Epithelial cell of umbilical artery (primary cell): ENCODE measurements at places on chromosomes 6 and 20. TPM values are rescaled to one million over a fixed set of nuclear protein-coding genes. Genes with fewer than 3 reads are reported as not detected.

PACRG gene
- not detected in 2 replicates for total RNA-seq

DEF6 gene
- total RNA-seq, result under 0.01 and 0.46 TPM in 2 replicates

GFOD1 gene
- 34.4 and 83.9 TPM in 2 replicates for total RNA-seq

ZNF831 gene
- not detected in 2 replicates for total RNA-seq

COL11A2 gene
- total RNA-seq, result under 0.01 and 0.15 TPM in 2 replicates

ADGRF1 gene
- not detected in 2 replicates for total RNA-seq

IRF4 gene
- not detected in 2 replicates for total RNA-seq

CNR1 gene
- total RNA-seq, result not detected in 2 replicates

UNC93A gene
- total RNA-seq, result not detected in 2 replicates

PGBD1 gene
- 7.5 and 9.0 TPM in 2 replicates for total RNA-seq

CTAGE9 gene
- total RNA-seq, result not detected in 2 replicates

ULBP1 gene
- total RNA-seq, result under 0.01 and 0.46 TPM in 2 replicates

ATP6V1G2 gene
- total RNA-seq, result 0.97 and 2.0 TPM in 2 replicates

PDYN gene
- not detected in 2 replicates for total RNA-seq

GJA10 gene
- not detected in 2 replicates for total RNA-seq

ECT2L gene
- 0.32 TPM in 1 of 2 replicates, not detected in the other for total RNA-seq

PROKR2 gene
- under 0.01 TPM in 1 of 2 replicates, not detected in the other for total RNA-seq

MAS1 gene
- total RNA-seq, result not detected in 2 replicates

SPATS1 gene
- total RNA-seq, result not detected in 2 replicates

KIF25 gene
- not detected in 2 replicates for total RNA-seq

RAET1L gene
- not detected in 2 replicates for total RNA-seq

FERMT1 gene
- 0.65 and 1.7 TPM in 2 replicates for total RNA-seq

EPPIN gene
- not detected in 2 replicates for total RNA-seq

TREM2 gene
- total RNA-seq, result not detected in 2 replicates

CLDN20 gene
- total RNA-seq, result 0.30 TPM in 1 of 2 replicates, not detected in the other

CLVS2 gene
- not detected in 2 replicates for total RNA-seq

KHDC1L gene
- total RNA-seq, result not detected in 2 replicates

ADGB gene
- total RNA-seq, result not detected in 2 replicates

SPATA25 gene
- 0.61 and 0.97 TPM in 2 replicates for total RNA-seq

MUCL3 gene
- not detected in 2 replicates for total RNA-seq

EFCAB8 gene
- under 0.01 TPM in 1 of 2 replicates, not detected in the other for total RNA-seq

COX4I2 gene
- not detected in 2 replicates for total RNA-seq

WFDC5 gene
- not detected in 2 replicates for total RNA-seq

LAMA5 gene
- total RNA-seq, result 59.3 and 68.2 TPM in 2 replicates

IYD gene
- total RNA-seq, result under 0.01 TPM in 1 of 2 replicates, not detected in the other

COL12A1 gene
- total RNA-seq, result 11.1 and 16.9 TPM in 2 replicates

DUSP15 gene
- total RNA-seq, result not detected in 2 replicates

SLC44A4 gene
- 0.15 and 0.32 TPM in 2 replicates for total RNA-seq

SIM1 gene
- total RNA-seq, result under 0.01 and 0.15 TPM in 2 replicates

TGM6 gene
- total RNA-seq, result not detected in 2 replicates

PAK5 gene
- not detected in 2 replicates for total RNA-seq

HDGFL1 gene
- total RNA-seq, result not detected in 2 replicates

BNIP5 gene
- total RNA-seq, result not detected in 2 replicates

ATP5F1E gene
- 20.4 and 36.1 TPM in 2 replicates for total RNA-seq

GSTA2 gene
- not detected in 2 replicates for total RNA-seq

TUBB1 gene
- not detected in 2 replicates for total RNA-seq

TFEB gene
- 2.3 and 4.0 TPM in 2 replicates for total RNA-seq

IER3 gene
- 160 and 166 TPM in 2 replicates for total RNA-seq

CYP24A1 gene
- not detected in 2 replicates for total RNA-seq

TAAR1 gene
- total RNA-seq, result not detected in 2 replicates

MMP24 gene
- total RNA-seq, result 0.32 and 0.46 TPM in 2 replicates

BRD2 gene
- 41.9 and 69.0 TPM in 2 replicates for total RNA-seq

SSTR4 gene
- not detected in 2 replicates for total RNA-seq

MYCT1 gene
- 127 and 133 TPM in 2 replicates for total RNA-seq
